ENCODE measurements at places on chromosomes 2 and 18.

DNA sequence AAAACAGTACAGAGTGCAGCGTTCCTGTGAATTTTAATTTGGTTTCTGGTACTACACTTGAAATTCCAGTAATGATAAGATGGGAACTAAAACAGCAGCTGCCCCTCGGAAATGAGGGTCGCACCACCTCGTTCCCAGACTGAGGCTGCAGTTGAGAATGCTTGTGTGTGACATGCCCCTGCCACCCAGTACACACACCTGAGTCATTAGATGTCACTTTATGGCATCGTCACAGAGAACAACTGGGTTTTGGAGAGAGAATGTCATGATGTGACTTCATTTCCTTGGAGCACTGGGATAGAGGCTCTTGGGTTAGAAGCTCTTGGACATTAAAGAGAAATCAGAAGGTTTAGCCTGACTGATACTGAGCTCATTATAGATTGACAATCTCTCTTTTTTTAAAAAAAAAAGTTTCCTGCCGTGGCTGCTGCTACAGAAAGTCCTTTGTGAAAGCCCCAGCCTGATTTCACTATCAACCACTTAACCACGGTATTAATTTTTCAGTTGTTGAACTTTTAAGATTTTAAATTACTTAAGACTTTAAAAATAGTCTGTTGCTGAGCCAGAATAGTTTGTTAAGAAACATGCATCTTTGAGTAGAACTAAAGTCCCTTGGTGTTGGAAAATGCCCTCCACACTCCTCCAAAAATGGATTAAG is 24.5 kb downstream of the BCL2L11 start:
- H3K4me1 ChIP-seq, result peaks cover 12% of the 10 kb centered on the region
- no peak overlapping the region for H3K27ac ChIP-seq
- H3K27me3 ChIP-seq, result no peaks in the 10 kb centered on the region

- no peaks in the 10 kb centered on the region for H3K4me1 ChIP-seq
- DNase-seq, result no peak
- no peaks in the 10 kb centered on the region for H3K36me3 ChIP-seq
- H3K27ac ChIP-seq, result no peak overlapping the region
- no peaks in the 10 kb centered on the region for H3K27me3 ChIP-seq
Measured at GRCh38 chr2:123687064-123687463, 338.0 kb upstream of the CNTNAP5 start.

GRCh38 chr18:8830067-8831060 is 125.0 kb downstream of the MTCL1 start:
- no peaks in the 10 kb centered on the region for H3K36me3 ChIP-seq
- DNase-seq, result no peak
- peaks cover 3% of the 10 kb centered on the region for H3K4me1 ChIP-seq
- H3K27me3 ChIP-seq, result peaks cover 4% of the 10 kb centered on the region

DNA sequence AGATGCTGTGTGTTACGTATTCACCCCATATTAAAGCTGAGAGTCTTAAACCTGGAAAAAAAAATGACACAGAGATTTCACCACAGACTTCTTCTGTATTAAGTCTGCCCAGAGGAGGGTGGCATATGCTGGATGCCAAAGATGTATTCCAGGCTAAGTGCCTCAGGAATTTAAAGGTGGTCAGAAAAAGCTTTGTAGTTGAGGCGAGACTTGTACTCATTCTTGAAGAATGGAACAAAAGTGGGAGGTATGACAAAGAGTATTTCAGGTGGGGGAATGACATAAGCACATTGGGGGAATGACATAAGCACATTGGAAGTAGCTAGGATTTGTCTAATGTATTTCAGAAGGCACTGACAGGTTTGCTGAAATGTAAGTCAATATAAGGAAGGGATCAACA is 98.6 kb downstream of the BABAM2 start:
- no peak overlapping the region for H3K27ac ChIP-seq
- peaks cover 9% of the 10 kb centered on the region for H3K4me1 ChIP-seq
- H3K4me3 ChIP-seq, result no peak overlapping the region
- H3K36me3 ChIP-seq, result peaks cover 26% of the 10 kb centered on the region

- H3K4me3 ChIP-seq, result no peak overlapping the region
- no peaks in the 10 kb centered on the region for H3K36me3 ChIP-seq
- no peak for DNase-seq
- H3K4me1 ChIP-seq, result no peaks in the 10 kb centered on the region
- H3K27ac ChIP-seq, result no peak overlapping the region
Measured at GRCh38 chr2:215685238-215685990, 249.5 kb upstream of the FN1 start.

DNA sequence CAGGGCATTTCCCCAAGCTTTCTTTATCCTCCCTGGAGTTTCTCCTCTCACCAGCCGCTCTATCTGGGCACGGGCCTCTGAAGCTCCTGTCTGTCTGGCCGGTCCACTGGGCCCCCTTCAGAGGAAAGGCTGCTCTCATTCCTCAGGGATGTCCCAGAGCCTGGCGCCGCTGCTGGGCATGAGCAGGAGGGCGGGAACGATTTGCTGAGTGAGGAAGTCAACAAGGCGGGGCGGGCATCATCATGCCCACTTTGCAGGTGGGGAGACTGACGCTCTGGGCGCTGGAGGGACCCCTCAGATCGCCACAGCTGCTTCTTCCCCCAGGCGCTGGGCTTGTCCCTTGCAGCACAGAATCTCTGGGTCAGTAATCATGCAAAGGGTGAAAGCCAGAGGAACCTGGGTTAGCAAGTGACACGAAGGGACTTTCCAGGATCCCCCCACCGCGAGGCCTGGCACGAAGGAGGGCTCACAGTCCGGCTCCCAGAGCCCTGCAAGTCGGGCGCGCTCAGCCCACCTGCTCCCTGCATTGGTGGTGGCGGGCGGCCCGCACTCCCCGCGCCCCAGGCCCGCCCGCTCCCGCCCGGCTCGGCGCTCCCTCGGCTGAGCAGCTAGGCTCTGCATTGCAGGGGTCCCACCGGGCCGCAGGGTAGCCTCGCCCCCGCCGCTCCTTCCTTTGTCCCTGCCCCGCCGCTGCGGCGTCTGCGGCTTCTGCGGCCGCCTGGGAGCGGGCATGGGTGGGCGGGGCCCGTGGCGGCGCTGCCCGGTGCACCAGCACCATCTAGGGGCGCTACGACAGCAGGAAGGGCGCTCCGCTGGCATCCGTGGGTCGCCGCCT is 157.8 kb downstream of the CYRIA start:
- H3K27me3 ChIP-seq, result peaks cover 15% of the 10 kb centered on the region
- H3K27ac ChIP-seq, result no peak overlapping the region
- no peak overlapping the region for H3K4me3 ChIP-seq
- DNase-seq, result no peak
- no peaks in the 10 kb centered on the region for H3K36me3 ChIP-seq

- no peak overlapping the region for H3K27ac ChIP-seq
- DNase-seq, result no peak
- H3K4me3 ChIP-seq, result no peak overlapping the region
Measured at GRCh38 chr2:184272056-184272455, 326.3 kb upstream of the ZNF804A start.

DNA sequence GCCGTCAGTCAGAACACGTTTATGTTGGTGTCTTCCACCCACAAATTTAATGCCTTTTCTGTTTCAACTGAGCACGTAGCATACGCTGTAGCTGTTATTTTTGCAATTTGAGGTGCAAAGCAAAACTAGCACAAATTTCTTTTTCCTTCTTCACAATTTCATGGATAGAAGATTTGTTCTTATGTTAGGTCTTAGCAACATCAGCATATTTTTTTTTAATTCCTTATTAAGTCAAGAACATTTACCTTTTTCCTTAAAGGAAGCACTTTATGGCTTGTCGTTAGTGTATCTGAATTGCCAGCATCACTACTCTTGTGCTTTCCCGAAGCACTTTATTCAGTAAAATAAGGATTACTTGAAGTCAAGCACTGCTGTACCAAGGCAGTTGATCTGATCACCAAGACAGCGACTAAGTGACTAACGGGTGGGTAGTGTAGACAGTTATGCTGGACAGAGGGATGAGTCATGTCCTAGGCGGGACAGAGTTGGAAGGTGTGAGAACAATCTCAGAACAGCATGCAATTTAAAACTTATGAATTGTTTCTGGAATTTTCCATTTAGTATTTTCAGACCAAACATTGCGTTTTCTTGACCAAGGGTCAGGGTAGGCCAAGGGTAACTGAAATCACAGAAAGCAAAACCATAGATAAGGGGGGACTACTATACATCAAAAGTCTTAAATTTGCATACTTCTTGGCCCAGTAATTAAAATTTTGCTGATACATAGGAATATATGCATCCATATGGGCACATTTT is 13.3 kb downstream of the BABAM2 start:
- no peak overlapping the region for H3K4me3 ChIP-seq
- DNase-seq, result no peak
- H3K4me1 ChIP-seq, result peaks cover 9% of the 10 kb centered on the region
- H3K36me3 ChIP-seq, result peaks cover 22% of the 10 kb centered on the region

DNA sequence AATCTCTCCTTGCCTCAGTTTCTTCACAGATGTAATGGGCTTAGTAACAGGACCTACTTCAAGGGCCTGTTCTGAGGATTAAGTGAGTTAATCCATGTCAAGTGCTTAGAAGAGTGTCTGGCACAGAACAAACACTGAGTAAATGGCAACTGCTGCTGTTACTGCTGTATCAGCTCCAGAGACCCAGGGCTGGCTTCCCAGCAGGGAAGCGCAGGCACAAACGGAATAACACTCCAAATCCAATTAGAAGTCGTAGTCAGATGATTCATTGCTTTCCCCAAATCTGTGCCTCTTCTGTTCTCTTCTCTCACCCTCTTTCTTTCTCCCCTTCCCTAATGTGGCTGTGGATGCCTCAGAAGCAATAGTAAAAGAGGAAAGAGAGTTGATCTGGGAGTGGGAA is 101.1 kb upstream of the FZD7 start:
- no peak for DNase-seq
- no peaks in the 10 kb centered on the region for H3K36me3 ChIP-seq
- no peak overlapping the region for H3K4me3 ChIP-seq
- H3K27me3 ChIP-seq, result peaks cover 22% of the 10 kb centered on the region

DNA sequence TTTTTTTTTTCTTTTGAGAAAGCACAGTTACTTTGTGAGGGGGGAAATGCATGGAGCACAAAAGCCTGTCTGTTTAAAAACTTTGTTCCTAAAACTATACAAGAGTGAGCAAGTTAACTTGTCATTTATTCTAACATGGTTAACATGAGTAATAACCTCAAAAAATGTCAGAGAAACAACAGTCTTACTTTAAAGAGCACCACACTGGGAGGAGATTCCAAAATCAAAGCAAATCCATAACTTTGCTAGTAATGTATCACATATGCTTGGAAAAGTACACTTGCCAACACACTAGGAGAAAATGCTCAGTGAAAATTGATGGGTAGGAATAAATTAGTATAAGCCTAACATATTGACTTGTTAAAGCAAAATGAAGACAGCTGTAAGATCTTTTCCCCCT is 157.1 kb downstream of the PRPF40A start:
- H3K27ac ChIP-seq, result no peak overlapping the region
- H3K36me3 ChIP-seq, result no peaks in the 10 kb centered on the region
- no peaks in the 10 kb centered on the region for H3K27me3 ChIP-seq
- peaks cover 4% of the 10 kb centered on the region for H3K4me1 ChIP-seq
- no peak for DNase-seq
- no peak overlapping the region for H3K4me3 ChIP-seq

DNA sequence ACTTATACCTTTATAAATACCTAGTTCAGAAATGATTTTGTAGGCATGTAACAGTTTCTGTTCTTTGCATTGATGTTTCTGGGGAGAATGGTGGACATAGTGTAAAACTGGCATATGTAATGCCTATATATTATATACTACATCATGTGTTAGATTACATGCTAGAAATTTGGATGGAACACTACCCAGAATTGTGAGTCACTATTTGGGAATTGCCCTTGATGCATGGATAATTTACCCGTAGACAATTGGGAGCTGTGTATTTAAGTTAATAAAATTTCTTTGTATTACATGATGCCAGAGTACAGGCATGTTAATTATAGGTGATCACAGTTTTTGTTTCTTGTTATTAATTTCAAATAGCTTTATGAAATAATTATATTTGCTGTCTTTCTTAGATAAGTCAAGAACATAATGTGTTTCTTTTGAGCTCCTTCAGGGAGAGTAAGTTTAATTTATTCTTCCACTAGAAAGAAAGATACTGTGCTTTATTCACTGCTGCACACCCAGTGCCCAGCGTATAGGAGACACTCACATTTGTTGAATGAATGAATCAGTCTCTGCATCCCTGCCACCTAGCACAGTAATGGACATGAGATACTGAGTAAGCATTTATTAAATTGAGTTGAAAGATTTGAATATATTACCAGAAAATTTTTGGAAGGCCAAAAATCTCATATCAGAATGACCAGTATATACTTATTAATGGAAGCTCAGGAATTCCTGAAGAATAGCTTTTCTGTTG is 16.9 kb downstream of the ACSL3 start:
- no peaks in the 10 kb centered on the region for H3K36me3 ChIP-seq
- no peaks in the 10 kb centered on the region for H3K27me3 ChIP-seq
- no peak overlapping the region for H3K4me3 ChIP-seq
- no peak for DNase-seq
- H3K27ac ChIP-seq, result no peak overlapping the region
- H3K4me1 ChIP-seq, result peaks cover 15% of the 10 kb centered on the region

GRCh38 chr18:22951823-22952222 is 18.7 kb downstream of the RBBP8 start:
- no peak overlapping the region for H3K27ac ChIP-seq
- no peak overlapping the region for H3K4me3 ChIP-seq
- H3K4me1 ChIP-seq, result peaks cover 7% of the 10 kb centered on the region
- H3K27me3 ChIP-seq, result no peaks in the 10 kb centered on the region
- peaks cover 33% of the 10 kb centered on the region for H3K36me3 ChIP-seq
- no peak for DNase-seq

- H3K27me3 ChIP-seq, result no peaks in the 10 kb centered on the region
- no peak overlapping the region for H3K4me3 ChIP-seq
- H3K27ac ChIP-seq, result no peak overlapping the region
- no peaks in the 10 kb centered on the region for H3K4me1 ChIP-seq
- no peaks in the 10 kb centered on the region for H3K36me3 ChIP-seq
- no peak for DNase-seq
Measured at GRCh38 chr18:2121224-2121623, 450.1 kb downstream of the METTL4 start.

DNA sequence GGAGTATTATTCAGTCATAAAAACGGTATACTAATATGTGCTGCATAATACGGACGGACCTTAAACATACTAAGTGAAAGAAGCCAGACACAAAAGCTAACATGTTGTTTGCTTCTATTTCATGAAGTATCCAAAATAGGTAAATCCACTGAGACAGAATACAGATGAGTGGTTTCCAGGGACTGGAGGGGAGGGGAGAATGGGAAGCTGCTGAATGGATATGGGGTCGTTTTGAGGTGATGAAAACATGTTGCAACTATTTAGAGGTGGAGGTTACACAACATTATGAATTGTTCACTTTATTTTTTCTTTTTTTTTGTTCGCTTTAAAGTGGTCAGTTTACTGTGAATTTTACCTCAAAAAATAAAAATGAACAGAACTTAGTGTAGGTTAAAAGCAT is 52.9 kb downstream of the RAB10 start:
- H3K36me3 ChIP-seq, result peaks cover 9% of the 10 kb centered on the region
- DNase-seq, result no peak
- no peak overlapping the region for H3K4me3 ChIP-seq
- H3K4me1 ChIP-seq, result peaks cover 17% of the 10 kb centered on the region
- no peaks in the 10 kb centered on the region for H3K27me3 ChIP-seq

GRCh38 chr18:6294148-6294784 is 120.4 kb downstream of the L3MBTL4 start:
- H3K4me1 ChIP-seq, result peaks cover 2% of the 10 kb centered on the region
- no peaks in the 10 kb centered on the region for H3K36me3 ChIP-seq
- no peak overlapping the region for H3K27ac ChIP-seq
- H3K27me3 ChIP-seq, result no peaks in the 10 kb centered on the region
- no peak for DNase-seq
